T-helper 17 cell (primary cell): ENCODE measurements at places on chromosomes 6 and 20.

DNA sequence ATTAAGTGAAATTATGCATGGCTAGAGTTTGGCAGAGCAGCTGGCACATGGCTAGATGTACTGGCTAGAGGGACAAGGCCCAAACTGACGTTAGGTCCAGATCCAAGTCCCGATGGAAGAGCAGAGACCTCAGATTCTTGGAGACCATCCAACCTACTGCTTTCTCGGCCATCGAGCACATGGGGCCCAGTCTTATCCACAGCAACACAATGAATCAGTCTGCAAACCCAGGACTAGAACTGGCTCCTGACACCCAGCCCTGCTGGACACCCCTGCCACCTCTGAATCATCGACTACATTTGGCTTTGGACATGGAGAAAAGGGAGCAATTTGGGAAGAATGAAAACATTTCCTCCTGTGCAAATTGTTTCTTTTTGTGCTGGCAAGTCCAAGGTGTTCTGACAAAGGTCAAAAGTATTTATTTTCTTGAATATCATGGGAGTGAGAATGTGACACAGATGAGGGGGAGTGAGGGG, 23.9 kb upstream of the YWHAB start:
- DNase-seq: no peak

DNA sequence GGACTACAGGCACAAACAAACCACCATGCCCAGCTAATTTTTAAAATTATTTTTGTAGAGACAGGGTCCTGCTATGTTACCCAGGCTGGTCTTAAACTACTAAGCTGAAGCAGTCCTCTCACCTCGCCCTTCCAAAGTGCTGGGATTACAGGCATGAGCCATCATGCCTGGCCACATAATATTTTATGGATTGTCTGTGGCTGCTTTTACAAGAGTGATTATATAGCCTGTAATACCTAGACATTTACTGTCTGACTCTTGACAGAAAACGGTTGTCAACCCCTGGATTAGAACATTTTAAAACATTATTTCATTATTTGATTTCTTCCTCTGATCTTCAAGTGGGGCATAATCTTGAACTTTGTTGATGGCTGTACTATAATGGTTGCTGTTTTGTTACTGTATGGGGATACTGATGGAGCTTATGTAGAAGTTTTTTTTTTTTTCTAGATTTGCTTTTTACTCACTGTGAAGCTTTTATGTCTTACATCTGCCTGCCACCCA, 14.3 kb downstream of the PARD6B start:
- DNase-seq: no peak

DNA sequence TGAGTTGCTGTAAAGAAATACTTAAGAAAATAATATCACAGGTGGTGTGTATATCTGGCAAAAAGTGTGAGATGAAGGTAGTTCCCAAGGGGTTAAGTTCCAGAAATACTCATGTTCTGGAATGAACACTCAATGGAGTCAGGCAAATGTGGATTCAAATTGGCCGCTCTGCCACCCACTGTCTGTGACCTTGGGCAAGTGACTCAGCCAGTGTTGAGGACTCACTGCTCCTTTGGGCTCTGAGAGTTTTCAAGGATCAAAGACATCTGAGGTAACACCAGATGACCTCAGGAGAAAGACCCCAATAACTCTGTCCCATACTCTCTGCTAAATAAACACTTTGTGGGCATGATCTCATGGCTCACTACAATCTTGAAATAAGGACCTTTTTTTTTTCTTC, 59.2 kb upstream of the EYA2 start:
- DNase-seq: no peak

DNA sequence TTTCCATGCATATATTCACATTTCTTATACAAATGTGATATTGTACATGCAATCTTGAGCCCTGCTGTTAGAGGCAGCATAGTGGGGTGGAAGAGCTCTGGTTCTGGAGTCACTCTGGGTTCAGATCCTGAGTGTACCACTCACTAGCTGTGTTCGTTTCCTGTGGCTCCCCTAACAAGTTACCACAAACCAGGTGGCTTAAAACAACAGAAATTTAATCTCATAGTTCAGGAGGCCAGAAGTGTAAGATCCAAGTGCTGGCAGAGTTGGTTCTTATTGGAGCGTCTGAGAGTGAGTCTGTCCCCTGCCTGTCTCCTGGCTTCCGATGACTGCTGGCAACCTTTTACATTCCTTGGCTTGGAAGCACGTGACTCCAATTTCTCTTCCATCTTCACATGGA, 115.6 kb downstream of the MAP3K7 start:
- no peak for DNase-seq

- no peak for DNase-seq
Measured at GRCh38 chr6:125304970-125305660, 3.3 kb upstream of the HDDC2 start.

DNA sequence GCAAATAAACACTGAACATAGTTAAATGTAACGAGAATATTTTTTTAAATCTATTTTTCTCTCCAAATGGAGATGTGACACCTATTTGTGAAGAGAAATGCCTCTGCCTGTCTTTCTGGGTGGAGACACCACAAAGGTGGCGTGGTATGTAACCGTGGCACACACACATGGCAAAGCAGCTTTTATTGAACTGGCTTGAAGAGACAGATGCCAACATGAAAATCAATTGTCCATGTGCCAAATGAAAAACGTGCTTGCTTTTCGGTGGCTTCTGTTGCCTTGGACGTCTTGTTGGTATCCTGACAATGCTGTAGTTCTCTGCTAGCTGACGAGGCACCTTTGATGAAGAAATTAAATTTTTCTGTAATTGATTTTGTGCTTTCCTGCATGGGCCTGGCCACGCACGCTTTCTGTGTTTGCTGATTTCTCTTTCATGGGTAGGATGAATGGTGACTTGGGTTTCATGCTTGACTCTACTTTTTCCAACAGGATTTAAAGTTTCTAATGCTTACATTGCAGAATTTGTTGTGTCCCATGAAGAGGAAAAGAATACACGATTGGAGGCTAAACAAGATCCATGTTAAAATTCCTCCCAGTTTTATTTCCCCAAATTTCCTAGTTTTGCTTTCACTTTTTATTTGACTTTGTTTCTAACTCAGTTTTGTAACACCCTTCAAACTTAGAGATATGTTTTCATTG, 202.6 kb downstream of the TMEM242 start:
- DNase-seq: no peak

- no peak for DNase-seq
Measured at GRCh38 chr20:60870040-60870439, 382.0 kb upstream of the CDH4 start.

DNA sequence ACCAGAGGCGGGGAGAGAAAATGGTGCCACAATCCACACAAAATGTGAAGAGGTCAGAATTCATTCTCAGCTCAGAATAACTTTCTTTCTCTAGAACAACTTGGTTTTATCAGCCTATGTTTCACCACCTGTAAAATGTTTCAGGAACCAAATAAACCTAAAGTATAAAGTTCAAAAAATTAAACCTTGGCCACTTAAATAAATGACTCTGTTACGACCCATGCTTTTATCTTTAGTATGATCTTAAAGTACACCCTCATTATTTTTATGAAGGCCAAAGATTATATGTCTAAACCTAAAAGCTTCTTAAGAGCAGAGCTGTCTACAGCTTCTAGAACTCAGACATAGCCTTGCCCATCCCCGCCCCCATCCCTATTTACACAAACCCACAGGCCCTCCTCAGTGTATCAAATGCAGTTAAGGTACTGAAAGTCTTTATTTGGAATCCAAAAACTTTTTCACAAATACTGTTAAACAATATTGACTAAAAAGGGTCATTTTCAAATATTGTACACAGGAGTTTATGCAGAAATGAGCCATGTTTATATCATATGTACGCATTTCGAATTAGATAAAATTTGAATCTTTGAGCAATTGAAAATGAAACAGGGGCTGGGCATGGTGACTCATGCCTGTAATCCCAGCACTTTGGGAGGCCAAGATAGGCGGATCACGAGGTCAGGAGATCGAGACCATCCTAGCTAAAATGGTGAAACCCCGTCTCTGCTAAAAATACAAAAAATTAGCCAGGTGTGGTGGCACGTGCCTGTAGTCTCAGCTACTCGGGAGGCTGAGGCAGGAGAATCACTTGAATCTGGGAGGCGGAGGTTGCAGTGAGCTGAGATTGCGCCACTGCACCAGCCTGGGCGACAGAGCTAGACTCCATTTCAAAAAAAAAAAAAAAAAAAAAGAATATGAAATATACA, 5.7 kb upstream of the NHSL1 start:
- no peak for DNase-seq

DNA sequence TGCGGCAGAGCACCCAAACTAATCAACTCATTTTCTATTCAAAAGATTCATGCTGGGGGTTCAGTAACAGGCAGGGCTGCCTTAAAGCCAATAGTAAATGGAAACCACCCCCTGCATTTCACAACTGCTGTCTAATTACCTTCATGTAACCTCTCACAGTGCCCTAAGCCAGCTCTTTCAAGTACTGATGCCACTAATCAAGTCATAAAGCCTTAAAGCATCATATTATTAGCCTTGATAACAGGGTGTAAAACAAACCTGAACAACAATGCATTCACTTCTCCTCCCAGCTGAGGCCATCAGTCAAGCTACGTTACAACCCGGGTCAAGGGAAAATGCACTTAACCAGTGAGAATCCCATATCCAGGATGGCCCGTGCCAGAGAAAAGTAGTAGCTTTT, 33.0 kb downstream of the TRERF1 start:
- DNase-seq: no peak

DNA sequence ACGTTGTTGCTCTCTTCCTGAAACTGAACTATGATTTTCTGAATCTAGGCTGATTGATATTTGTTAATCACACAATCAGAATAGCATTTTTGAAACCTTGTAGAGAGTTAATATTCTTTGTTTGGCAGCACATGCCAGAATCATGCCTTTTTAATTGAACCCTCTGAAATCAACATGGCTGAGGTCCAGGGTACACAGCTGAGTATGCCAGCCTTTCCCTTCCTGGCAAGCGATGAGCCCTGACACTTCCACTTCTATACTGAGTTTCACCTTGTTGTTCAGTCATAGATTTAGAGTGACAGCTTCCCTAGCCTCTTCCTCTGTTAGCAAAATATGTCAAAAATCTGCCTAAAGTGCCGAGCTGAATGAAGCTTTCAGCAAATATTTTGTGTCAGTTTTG, 6.8 kb downstream of the HDDC2 start:
- DNase-seq: no peak

- DNase-seq: no peak
Measured at GRCh38 chr6:169862892-169863525, 111.6 kb downstream of the ERMARD start.

GRCh38 chr6:144075187-144075586, 20.2 kb downstream of the SF3B5 start:
- DNase-seq: no peak

GRCh38 chr20:24651976-24652345, 182.5 kb downstream of the SYNDIG1 start:
- no peak for DNase-seq

GRCh38 chr20:4904127-4904860, 97.0 kb downstream of the SLC23A2 start:
- no peak for DNase-seq

DNA sequence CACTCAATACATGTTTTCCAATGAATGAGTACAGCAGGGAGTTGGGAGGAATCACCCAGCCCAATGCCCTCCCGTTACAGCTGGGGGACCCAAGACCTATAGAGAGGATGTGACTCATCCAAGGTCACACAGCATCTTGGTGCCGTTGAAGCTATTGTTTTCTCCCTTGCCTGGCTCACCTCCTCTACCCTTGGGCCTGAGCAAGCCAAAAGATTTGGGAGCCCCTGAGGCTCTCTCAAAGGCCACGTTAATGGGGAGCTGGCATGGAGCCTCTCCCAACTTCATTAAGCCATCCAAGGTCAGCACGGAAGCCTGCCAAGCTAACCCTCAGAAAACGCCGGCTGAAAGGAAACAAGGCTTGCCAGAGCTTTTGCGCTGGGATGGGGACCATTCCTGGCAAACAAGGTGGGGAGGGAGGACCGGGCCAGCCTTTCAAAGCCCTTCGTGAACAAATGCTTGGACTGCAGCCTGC, 30.4 kb downstream of the KCNB1 start:
- DNase-seq: no peak

- no peak for DNase-seq
Measured at GRCh38 chr6:144467172-144467762, 182.1 kb downstream of the UTRN start.

GRCh38 chr6:97222903-97223302, 60.1 kb downstream of the MMS22L start:
- DNase-seq: no peak

DNA sequence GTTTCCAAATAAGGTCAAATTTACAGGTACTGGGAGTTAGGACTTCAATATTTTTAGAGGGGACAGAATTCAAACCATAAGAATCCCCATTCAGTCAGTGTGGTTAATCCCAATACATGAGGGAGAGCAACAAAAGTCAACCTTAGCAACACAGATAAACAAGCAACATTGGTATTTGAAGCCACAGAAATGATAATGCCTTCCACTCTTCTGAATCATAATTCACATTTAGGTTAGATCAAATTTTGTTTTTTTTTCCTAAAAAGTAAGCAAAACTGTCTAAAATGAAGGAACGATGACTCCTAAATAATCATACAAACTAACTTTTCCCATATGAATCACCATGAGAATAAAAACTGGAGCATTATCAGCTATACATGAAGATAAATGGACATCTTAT, 246.0 kb upstream of the TENT5A start:
- no peak for DNase-seq

DNA sequence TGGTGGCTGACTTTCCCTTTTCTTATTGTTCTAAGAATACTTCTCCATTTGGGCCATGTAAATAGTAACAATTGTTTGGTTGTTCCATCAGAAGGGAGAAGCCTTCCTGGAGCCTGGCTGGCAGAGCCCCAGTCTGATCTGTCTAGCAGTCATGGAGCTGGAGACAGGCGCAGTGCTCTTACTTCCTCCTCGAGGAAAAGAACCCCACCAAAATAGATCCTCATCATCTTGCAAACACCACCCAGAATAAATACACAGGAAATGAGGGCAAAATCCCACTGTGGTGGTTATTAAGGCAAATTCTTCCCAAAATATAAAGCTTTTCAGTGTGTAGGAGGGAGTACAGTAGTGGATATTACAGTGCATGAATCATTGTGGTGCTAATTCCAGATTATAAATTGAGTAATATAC, 195.1 kb upstream of the SGK1 start:
- DNase-seq: no peak

DNA sequence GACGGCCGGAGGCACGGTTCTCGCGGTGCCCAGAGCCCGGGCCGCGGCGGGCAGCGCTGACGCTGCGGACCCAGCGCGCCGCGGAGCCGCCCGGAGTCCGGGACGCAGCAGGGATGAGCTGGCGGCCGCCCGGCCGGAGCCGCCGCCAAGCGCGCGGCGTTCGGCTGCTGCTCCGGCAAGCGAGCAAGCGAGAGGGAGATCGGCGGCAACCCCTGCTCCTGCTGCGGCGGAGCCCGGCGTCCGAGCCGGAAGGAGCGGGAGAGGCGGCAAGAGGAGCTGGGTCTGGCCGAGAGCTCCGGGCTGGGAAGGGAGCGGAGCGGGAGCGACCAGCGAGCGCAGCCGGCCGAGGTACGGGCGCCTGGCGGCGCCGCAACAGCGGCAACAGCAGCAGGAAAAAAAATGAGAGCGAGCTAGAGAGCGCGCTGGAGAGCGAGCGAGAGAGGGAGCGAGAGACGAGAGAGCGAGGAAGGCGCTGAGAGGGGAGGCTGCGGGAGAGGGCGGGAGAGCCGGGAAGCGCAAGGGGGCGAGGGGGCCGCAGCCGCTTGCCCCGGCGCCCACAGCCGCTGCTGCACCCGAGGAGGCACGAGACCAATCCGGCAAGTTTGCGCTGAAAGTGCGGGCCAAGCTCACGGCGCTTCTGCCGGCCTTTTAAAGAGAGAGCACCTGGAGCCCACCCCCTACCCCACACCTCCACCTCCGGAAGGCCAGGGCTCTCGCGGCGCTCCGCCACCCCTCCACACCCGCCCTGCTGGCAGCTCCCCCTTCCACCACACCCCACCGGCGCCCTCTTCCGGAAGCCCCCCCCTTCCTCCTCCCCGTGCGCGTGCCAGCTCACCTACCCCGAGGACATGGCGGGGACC, 496 bp downstream of the GRM4 start:
- DNase-seq: no peak
